ENCODE measurements at places on chromosomes 5 and 9. TPM values are rescaled to one million over a fixed set of nuclear protein-coding genes. Genes with fewer than 3 reads are reported as not detected.

Gene CD274
- 32.6 TPM for total RNA-seq

Gene BTNL3
- total RNA-seq = 1.0 TPM

Gene PCDHGB1
- 1.1 TPM for total RNA-seq

Gene UGT3A2
- total RNA-seq = not detected

Gene CDC20B
- not detected for total RNA-seq

Gene LHX2
- not detected for total RNA-seq

Gene CRHBP
- total RNA-seq = 101 TPM

Gene SPINK5
- 0.21 TPM for total RNA-seq

Gene EDIL3
- 2.9 TPM for total RNA-seq

Gene TLR4
- total RNA-seq = 213 TPM

Gene AHRR
- total RNA-seq = 14.0 TPM

Gene C5orf52
- not detected for total RNA-seq

Gene NDOR1
- 17.4 TPM for total RNA-seq

Gene EXD3
- 17.4 TPM for total RNA-seq

Gene PPP3R2
- 0.11 TPM for total RNA-seq

Gene MYOT
- total RNA-seq = 0.70 TPM

Gene PLAC8L1
- not detected for total RNA-seq

Gene LOX
- 8.2 TPM for total RNA-seq

Gene GRXCR2
- not detected for total RNA-seq

Data from spleen (tissue), 13 donors.